ENCODE measurements at places on chromosomes 3 and 15. TPM values are rescaled to one million over a fixed set of nuclear protein-coding genes. Genes with fewer than 3 reads are reported as not detected.

DNA sequence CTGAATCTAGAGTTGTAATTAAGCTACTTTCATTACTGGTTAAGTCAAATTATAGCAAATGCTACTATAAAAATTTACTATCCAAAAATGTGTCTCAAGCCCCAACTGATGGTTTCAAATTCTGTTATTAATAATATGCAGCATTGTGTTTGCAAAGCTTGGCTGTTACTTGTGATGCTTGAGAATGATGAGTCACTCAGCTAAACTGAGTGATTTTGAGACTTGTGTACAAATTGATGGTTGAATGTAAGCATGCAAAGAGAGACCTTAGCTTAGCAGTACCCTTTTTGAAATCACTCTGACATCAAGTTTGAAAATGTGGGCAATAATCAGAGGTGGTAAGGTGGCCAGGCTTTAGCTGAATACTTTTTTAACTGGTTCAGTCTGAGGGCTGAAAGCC is 27.6 kb downstream of the OPA1 start:
- no peak for DNase-seq

GRCh38 chr3:170997961-170998913 is 28.3 kb downstream of the SLC2A2 start:
- no peak for DNase-seq

The TRNT1 gene
- total RNA-seq, result 21.2 TPM

The LRTM1 gene
- not detected for total RNA-seq

DNA sequence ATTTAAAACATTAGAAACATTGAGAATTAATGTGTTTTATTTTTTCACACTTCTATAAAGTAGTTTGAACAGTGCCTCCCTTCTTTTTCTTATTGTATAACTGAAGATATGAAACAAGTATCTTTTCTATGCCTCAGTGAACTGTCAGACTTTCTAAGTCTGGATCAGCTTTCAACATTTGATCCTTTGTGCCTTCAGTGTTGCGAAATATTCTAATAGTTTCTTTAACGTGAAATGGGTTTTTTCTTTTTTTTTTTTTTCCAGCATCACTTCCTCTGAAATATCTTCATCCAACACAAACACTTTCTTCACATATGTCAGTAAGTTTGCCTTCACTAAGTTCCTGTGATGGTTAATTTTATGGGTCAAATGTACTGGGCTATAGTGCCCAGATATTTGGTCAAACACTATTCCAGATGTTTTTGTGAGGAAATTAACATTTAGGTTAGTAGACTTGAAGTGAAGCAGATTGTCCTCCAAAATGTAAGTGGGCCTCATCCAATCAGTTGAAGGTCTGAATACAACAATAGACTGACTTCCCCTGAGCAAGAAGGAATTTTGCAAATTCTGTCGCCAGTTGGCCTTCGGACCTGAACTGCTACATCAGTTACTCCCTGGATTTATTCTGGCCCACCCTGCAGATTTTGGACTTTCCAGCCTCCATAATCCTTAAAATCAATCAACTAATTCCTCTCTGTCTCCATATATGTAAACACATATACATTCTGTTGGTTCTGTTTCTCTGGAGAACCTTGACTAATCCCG is 6.4 kb upstream of the CPOX start:
- no peak for DNase-seq

The PP2D1 gene
- not detected for total RNA-seq

DNA sequence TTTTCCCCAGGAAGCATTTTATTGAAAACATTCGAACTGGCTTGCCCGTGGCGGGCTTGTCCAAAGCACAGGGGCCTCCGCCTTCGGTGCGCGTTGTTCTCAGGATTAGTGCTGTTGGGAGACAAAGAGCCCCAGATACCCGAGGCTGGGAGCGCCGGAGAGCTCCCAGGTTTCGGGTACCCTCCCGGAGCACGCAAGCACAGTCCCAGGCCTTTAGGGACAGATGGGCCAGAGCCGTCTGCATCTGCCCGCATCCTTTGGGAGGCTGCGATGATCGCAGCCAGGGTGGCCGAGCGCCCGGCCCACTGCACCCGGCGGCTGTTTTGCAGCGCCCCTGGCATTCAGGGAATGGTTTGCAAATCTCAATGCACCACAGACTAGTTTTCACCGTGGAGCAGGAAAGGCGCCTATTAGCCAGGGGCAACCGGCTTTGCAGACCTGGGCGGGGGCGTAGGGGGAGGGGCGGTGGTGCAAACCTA is 5.0 kb upstream of the FEZF2 start:
- DNase-seq, result no peak

GRCh38 chr15:66170042-66170441 is 83.5 kb downstream of the MEGF11 start:
- no peak for DNase-seq

The LRRC31 gene
- not detected for total RNA-seq

The USP13 gene
- 24.7 TPM for total RNA-seq

GRCh38 chr15:89781055-89781454 is 4.9 kb downstream of the MESP2 start:
- DNase-seq, result peak; percentile 59

The LTF gene
- total RNA-seq, result not detected

DNA sequence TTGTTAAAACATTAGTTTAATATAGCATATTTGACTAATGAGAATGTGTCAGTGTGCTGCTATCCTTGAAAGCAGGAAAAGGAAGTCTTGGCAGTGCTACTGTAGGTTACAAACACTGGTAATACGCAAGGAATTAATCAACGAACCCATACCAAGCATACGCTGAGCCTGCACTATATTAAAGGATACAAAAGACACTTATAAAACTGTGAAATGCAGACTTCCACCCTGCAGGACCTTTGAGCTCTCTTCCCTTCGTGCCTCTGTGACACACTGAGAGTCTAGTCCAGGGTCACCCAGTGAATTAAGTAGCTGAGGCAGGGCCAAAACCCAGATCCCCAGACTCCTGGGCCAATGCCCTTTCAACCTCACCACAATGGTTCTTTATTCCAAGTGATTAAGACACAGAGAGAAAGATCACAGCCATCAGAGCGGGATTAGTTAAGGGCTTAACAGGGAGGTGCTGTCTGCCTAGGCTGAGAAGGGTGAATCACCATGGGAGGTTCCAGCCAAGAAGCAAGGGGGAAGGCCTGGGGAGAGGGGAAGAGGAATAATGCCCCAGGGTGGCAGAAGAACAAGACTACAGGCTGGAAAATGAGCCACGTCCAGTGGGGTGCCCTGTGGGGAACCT is 6.8 kb downstream of the ANXA2 start:
- DNase-seq, result peak; percentile 65

The FBLN2 gene
- total RNA-seq, result 1.8 TPM

GRCh38 chr3:29694783-29695182 is 413.9 kb downstream of the RBMS3 start:
- peak; percentile 43 for DNase-seq

DNA sequence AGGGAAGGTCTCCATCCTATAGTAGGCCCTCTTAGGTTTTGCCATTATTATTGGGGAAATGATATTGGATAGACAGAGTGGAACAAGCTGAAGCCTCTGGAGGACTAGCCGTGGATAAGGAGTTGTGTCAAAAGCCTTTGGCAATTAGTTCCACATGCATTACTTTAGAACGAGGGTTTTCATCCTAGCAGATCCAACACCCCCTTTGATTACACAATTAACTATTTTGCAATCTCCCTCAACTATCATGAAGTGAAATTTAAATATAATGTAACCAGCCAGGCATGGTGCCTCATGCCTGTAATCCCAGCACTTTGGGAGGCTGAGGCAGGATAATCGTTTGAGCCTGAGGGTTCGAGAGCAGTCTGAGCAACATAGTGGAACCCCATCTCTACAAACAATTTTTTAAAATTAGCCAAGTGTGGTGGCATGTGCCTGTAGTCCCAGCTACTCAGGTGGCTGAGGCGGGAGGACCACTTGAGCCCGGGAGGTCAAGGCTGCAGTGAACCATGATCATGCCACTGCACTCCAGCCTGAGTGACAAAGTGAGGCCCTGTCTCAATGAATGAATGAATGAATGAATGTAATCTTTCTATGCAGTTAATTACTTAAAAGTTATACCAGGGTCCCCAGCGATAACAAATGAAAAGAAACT is 56.8 kb downstream of the PXYLP1 start:
- DNase-seq, result no peak

The BCL2A1 gene
- not detected for total RNA-seq

The EFCAB12 gene
- total RNA-seq, result 2.0 TPM

DNA sequence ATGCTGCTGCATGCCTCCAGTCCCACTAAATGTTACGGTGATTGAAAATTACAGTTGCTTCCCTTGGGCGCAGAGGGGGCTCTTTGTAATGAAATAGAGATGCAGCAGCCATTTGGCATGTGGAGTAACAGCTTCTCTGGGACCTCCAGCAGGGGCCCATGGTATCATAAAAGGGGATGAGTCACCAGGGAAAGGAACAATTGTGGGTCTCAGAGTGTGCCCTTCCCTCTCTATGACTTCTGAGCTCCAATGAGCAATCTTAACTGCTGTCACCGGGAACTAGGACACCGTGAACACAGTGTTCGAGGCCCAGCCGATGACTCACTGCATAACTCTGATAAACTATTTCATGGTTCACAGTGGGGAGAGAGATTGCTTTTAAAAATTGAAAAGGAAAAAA is 164.8 kb upstream of the NUDT16 start:
- peak; percentile 47 for DNase-seq

The WHAMM gene
- total RNA-seq, result 6.9 TPM

The ERC2 gene
- 0.75 TPM for total RNA-seq

DNA sequence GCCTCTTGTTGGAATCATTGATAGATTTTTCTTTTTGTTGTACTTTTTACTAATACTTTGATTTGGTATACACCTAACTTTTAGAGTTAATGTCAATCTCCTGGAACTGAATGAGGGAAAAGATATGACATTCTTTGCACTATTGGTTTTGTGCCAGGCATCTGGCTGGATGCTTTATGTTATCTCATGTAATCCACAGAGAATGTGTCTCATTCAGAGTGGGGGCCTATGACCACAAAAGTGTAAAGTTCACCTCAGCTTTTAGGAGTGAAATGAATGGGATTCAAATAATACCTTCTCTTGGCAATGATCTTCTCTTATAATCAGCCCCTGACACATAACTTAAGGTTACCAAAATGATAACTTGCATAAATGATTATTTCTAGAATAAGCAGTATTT is 329.1 kb upstream of the ROPN1 start:
- no peak for DNase-seq

The TMC3 gene
- not detected for total RNA-seq

The TUSC7 gene
- total RNA-seq, result not detected

DNA sequence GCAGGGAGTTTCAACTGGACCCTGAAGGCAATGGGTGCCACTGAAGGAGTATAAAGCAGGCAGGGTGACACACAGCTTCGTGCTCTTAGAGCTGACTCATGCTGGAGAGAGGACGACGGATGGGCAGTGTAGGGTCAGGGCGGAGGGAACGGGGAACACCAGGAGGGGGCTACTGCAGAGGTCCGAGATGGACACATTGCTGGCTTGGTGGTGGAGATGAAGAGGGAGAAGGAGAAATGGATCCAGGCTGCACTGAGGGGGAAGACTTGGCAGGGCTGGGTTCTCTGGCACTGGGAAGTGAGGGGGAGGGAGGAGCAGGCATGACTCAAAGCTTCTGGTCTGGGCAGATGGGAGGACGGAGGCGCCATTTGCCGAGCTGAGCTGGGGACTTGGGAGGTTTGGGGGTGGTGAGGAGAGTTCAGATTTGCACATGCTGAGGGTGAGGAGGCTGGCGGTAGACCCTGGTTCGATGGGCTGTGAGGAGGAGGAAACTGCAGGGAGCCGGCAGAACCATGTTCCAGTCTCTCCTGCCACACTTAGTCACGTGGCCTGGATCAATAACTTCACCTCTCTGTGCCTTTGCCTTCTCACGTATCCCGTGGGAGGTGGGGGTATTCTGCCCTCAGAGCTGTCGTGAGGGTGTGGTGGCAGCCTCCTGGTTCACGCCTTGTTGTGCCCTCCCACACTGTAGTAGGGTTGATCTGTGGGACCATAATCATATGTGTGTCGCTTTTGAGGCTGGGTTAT is 4.6 kb upstream of the KCTD6 start:
- DNase-seq, result no peak

The RAB27A gene
- 12.3 TPM for total RNA-seq

- DNase-seq, result no peak
Observed at GRCh38 chr15:30670056-30670455, 44.1 kb downstream of the ARHGAP11B start.

DNA sequence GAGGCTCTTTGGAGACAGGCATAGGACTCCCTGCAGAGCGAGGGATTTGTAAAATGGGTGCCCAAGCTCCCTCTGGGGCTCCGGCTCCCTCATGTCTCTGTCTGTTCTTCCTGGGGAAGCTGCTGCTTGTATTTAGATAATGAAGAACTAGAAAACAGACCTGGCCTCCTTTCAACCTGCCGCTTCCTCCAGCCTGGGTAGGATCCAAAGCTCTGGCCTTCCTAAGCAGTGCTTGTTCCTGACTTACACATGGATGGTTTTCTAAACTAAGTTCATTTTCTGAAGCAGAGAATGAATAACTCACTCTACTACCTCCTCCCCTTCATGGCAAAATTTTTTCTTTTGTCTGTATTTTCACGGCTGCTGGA is 36.9 kb upstream of the MYZAP start:
- no peak for DNase-seq

GRCh38 chr15:62066663-62067447 is at the start of gene C2CD4A:
TSS of gene C2CD4A (plus strand) at chr15:62066977. CDS start at chr15:62067614, 637 bp downstream.
- no peak for DNase-seq

DNA sequence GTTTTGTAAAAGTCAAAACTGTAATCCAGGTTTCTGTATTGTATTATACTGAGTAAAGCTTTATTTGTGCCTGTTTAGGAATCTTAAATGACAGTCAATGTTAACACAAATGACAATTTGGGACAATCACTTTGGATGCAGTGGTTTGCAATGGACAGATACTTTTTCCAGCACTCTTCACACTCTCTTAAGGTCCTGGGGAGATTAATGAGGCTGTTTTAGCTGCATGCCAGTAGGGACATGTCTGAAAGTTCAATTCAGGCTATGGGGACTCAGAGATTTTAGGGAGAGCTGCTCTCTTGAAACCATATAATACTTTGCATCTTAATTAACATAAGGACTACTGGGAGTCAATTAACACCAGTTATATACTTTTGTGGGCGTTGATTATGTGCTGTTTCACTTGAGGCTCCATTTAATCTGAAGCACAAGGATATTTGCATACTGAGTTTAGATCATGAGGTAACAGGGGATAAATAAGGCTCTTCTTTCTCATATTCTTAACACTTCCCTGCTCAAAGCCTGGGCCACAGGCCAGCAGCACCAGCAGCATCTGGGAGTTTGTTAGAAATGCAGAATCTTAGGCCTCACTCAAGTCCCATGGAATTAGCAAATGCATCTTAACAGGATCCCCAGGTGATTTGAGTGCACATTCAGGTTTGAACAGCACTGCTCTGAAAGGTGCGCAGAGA is 972.8 kb downstream of the PLOD2 start:
- DNase-seq, result no peak

The TM4SF4 gene
- not detected for total RNA-seq

DNA sequence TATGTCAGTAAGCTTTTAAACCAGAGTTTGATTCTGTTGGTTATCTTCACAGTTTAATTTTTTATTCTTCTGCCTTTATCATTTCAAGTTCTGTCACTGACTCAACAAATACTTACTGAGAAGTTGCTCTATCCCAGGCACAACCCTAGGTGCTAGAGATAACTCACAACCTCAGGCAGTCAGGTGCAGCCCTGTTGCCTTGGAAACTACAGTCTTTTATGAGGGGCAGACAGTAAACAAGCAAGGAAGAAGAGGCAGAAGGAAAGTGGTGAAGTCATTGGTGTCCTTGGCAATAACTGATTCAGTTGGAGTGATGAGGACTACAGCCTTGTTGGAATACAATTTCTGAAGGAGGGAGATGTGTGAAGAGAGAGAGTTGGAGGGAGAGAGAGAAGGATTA is 142.1 kb upstream of the LRTM1 start:
- no peak for DNase-seq

- DNase-seq, result peak; percentile 35
Observed at GRCh38 chr3:55487381-55488241, 505 bp upstream of the WNT5A start.

The MYRIP gene
- total RNA-seq, result not detected

GRCh38 chr15:42088801-42089640 is 5.3 kb downstream of the PLA2G4D start:
- DNase-seq, result no peak
